ENCODE measurements at places on chromosomes 16 and 17. TPM values are rescaled to one million over a fixed set of nuclear protein-coding genes. Genes with fewer than 3 reads are reported as not detected.

DNA sequence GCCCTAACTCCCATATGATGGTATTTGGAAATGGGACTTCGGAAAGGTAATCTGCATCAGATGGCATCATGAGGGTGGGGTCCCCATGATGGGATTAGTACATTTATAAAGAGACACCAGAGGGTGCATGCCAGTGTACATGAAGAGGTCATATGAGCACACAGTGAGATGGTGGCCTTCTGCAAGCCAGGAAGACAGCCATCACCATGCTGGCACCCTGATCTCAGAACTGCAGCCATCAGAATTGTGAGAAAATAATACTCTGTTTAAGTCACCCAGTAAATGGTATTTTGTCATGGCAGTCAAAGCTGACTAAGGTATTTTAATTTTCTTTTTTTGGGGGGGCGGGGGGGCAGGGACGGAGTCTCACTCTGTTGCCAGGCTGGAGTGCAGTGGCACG, 47.1 kb upstream of the ABCA10 start:
- no peak for DNase-seq

GRCh38 chr17:50690887-50691549, 16.7 kb downstream of the ANKRD40 start:
- no peak for DNase-seq

DNA sequence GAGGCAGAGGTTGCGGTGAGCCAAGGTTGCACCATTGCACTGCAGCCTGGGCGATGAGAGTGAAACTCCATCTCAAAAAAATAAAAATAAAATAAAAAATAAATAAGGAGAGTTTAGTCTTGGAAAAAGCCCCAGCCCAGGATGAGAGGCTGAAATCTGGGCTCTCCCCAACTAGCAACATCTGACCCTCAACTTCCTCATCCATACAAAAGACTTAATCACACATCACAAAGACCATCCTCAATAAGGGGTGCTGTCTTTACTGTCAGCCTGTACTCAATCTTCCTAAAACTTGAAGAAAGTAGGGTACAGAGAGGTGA, 11.4 kb upstream of the SLC4A1 start:
- DNase-seq = no peak

- no peak for DNase-seq
Observed at GRCh38 chr17:70702683-70703255, 533.4 kb downstream of the KCNJ2 start.

GRCh38 chr17:72056727-72057290, 64.0 kb upstream of the SOX9 start:
- DNase-seq = no peak

DNA sequence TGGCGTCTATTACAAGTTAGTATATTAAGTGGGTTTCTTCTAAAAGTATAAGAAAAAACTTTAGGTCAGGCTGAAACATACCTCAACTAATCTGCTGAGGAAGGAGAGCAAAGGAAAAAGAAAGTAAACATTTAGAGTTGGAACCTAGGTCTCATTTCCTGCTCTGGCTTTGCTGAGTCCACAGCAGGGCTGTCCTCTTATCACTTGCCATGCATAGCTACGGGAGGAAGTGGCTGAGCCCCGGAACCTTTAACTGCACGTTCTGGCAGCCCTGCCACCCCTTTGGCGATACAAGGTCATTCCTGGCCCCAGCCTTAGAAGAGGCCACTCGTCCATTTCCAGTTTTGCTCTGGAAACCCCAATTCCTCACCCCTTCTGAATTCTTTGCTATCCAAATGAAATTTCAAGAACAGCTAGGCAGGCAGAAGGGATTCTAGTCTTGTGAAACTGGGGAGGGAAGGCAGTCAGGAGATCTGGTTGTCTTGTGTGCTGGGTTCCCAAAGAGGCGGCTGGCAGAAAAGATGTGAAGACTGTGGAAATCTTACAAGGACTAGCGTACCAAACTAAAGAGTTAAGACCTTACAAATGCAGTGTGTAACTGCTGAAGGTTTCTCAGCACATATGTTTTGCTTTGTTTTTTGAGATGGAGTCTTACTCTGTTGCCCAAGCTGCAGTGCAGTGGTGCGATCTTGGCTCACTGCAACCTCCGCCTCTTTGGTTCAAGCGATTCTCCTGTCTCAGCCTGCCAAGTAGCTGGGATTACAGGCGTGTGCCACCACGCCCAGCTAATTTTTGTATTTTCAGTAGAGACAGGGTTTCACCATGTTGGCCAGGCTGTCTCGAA, 19.1 kb downstream of the WIPI1 start:
- peak; percentile 28 for DNase-seq

- no peak for DNase-seq
Observed at GRCh38 chr17:79820959-79821330, 18.3 kb downstream of the CBX4 start.

GRCh38 chr17:12463102-12463501, 202.6 kb upstream of the MYOCD start:
- DNase-seq = no peak

- DNase-seq = no peak
Observed at GRCh38 chr16:85998868-85999729, 100.1 kb downstream of the IRF8 start.

DNA sequence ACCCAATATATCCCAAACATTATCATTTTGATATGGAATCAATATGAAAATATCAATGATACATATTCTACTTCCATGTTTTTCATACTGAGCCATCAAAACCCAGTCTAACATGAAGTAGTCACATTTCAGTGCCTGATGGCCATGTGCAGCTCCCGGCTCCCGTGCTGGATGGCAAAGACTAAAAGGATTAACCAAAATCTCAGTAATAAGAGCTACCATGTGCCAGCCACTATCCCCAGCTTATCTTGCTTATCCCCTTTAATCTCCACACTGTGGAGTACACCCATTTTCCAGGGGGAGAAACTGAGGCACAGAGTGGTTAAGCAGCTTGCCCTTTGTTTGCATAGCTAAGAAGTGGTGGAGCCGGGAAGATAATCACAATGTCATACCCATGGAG, 9.2 kb downstream of the CD300LG start:
- no peak for DNase-seq

- no peak for DNase-seq
Observed at GRCh38 chr17:40696651-40697072, 6.9 kb downstream of the KRT24 start.

DNA sequence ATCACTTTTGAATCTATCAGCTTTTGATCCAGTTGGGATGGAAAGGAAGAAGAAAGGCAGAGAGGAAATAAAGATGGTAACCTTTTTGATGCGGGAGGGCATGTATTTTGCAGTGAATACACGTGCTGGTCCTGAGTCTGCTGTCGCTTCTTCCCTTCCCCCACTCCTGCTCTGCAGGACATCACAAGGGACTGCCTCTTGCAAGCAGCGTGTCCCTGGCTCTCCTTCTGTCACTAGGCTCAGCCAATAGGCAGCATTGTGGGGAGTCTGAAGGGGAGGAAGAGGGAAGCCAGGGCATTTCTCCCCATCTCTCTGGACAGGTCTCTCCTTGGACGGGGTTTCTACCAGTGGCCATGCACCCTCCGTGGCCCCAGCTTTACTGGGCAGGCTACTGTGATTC, 15.7 kb upstream of the WFDC1 start:
- no peak for DNase-seq

GRCh38 chr17:13917634-13918033, 151.7 kb upstream of the COX10 start:
- no peak for DNase-seq

DNA sequence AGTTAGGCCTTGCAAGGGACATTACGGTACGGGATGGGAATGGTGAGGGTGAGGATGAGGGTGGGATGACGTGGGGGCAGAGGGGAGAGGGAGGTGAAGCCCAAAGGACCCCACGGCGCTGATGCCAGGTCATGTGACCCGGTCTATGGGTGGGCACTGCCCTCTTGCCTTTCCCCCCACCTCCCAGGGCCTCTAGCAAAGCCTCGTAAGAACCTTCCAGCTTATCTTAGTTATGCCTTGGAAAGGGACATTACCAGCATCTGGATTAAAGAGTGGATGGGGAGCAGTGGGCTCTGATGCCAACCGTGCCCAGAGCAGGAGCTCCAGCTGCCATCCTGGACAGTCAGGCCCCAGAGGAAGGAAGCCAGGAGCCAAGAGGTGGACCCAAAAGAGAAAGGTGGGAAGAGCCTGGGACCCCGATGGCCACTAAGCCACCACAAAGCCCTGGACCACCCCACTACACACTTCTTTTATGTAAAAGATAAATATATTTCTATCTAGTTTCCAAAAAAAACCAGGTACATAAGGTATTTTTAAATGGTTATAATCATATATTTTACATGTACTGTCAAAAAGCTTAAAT, 40.9 kb downstream of the TK2 start:
- no peak for DNase-seq

DNA sequence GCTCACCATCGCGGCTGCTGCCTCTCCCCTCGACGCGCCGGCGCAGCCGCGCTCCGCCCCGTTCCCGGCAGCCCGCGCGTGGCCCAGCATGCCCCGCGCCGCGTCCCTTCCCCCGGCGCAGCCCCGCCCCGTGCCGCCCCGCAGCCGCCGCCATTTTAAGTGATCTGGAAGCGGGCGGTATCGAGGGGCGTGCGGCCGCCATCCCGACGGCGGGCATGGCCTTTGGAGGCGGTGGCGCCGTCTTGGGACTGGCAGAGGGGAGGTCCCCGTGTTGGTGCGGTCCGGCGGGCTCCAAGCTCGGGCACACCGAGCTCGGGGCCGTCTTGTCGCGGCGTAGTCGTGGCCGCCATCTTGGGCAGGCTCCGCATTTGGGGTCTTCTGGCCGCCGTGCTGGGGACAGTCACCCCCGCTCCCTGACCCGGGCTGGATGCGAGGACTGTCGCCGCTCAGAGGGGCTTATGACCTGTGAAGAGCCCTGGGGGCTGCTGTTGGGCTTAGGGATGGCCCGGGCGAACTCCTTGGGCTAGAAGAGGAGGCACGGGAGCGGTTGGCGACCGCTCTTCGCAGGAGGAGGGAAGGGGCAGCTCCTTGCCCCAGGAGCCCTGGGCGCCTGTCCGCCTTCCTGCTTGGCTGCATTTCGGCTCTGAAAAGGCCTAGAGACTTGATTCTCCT, at the start of gene ELOB:
Gene ELOB (minus strand): TSS at position 50 of the 672 bp plus-strand sequence. CDS start 41 bp downstream, at position 9.
- peak; percentile 92 for DNase-seq

DNA sequence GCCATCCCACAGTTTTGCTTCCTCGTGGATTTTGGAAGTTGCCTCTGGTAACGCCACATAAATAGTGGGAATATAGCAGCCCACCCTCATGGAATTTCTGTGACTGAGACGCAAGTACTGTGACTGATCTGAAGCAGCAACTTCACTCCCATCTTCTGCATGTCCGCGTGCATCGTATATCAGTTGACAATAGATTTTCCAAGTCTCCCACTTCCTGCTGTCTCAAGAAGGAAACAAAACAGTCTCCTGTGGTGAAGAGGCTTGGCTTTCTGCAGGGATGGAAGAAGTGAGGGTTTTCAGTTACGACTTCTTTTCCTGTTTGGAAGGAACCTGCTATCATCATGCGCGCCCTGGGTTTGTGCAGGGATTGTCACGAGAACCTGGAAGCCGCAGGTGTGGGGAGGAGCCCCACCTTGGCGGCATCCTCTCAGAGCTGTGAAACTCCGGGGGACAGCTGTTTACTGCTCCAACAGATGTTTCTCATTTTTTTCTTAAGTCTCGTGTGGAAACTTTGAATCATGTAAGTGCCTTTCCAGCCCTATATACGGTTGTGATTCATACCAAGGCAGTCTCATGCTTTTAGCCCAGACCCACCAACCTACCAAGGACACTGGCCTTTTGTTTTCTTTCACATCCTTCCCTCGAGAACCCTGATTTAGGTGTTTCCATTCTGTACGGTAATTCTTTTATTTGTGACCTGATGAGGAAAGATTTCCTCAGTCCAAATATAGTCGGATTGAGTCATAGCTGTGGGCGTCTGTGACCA, 57.5 kb downstream of the WIPI1 start:
- DNase-seq = no peak

Gene FBXO39
- total RNA-seq = not detected

Gene PNPO
- total RNA-seq = 39.0 TPM

Gene SLC5A10
- total RNA-seq = not detected

Gene ZNF624
- 1.7 TPM for total RNA-seq

Gene ARMC7
- total RNA-seq = 15.2 TPM

Gene KRTAP4-1
- not detected for total RNA-seq

Gene CALB2
- total RNA-seq = 0.20 TPM

Gene HOXB4
- 33.2 TPM for total RNA-seq

Gene KRT12
- 1.9 TPM for total RNA-seq

Gene SAMD14
- 0.07 TPM for total RNA-seq

Gene RAB40C
- 25.3 TPM for total RNA-seq

Gene ZG16B
- 0.35 TPM for total RNA-seq

Gene ATP2A3
- 103 TPM for total RNA-seq
